ENCODE measurements at places on chromosomes 12 and 14.

GRCh38 chr14:65926935-65927700 lies 514.6 kb downstream of the FUT8 start:
- no peak for DNase-seq

- DNase-seq = no peak
These were observed 367.6 kb downstream of the RPS29 start for GRCh38 chr14:49218436-49219092.

- no peak for DNase-seq
These were observed 214.3 kb downstream of the DPF3 start for GRCh38 chr14:72679536-72680151.

- DNase-seq = no peak
These were observed 66.3 kb downstream of the CLIP1 start for GRCh38 chr12:122356192-122356635.

DNA sequence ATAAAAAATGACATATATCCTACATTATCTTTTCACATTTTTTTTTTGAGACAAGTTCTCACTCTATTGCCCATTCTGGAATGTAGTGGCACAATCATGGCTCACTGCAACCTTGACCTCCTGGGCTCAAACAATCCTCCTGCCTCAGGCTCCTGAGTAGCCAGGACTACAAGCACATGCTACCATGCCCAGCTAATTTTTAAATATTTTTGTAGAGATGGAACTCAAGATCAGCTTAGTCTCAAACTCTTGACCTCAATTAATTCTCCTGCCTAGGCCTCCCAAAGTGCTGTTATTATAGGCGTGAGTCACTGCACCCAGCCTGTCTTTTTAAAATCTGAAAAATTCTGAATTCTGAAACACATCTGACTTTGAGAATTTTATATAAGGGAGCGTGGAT lies 241.9 kb upstream of the DCN start:
- no peak for DNase-seq

DNA sequence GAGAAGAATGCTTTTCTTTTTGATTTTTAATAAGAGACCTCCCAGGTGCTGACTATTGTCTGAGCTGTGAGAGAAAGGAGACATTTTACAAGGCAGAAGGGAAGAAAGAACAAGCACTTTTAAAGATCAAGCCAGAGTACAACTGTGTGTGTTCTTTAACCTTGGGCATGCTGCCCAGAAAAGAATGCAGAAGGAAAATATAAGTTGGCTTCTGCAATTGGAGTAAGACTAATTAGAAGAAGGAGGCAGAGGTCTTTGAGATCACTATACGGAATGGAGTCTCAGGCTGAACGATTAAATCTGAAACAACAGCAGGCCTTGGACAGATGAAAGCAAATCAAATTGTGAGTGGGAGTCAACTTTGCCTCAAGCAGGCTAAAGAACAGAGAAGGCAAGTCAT lies 230.5 kb downstream of the ATP23 start:
- DNase-seq = no peak

- no peak for DNase-seq
These were observed 48.3 kb upstream of the ZFP36L1 start for GRCh38 chr14:68841016-68841809.

DNA sequence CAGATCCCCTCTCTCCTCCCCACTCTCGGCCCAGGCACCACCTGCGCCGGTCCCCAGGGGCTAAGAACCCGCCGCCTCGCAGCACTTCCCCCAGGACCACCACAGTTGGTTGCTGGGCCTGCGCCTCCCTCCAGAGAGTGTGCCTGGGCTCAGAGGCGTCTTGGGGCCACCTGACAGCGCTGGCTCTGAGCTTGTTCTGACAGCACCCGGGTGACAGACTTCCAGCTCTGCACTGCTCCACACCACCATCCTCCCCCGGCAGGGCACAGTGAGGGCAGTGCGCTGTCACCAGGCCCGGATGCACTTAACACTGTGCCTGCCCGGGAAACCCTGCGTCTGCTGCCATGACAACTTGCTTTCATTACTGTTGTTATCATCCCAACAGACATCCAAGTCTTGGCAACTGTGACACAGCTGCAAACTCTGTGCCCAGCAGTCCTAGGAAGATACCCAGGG lies 6.6 kb downstream of the BRF1 start:
- no peak for DNase-seq

DNA sequence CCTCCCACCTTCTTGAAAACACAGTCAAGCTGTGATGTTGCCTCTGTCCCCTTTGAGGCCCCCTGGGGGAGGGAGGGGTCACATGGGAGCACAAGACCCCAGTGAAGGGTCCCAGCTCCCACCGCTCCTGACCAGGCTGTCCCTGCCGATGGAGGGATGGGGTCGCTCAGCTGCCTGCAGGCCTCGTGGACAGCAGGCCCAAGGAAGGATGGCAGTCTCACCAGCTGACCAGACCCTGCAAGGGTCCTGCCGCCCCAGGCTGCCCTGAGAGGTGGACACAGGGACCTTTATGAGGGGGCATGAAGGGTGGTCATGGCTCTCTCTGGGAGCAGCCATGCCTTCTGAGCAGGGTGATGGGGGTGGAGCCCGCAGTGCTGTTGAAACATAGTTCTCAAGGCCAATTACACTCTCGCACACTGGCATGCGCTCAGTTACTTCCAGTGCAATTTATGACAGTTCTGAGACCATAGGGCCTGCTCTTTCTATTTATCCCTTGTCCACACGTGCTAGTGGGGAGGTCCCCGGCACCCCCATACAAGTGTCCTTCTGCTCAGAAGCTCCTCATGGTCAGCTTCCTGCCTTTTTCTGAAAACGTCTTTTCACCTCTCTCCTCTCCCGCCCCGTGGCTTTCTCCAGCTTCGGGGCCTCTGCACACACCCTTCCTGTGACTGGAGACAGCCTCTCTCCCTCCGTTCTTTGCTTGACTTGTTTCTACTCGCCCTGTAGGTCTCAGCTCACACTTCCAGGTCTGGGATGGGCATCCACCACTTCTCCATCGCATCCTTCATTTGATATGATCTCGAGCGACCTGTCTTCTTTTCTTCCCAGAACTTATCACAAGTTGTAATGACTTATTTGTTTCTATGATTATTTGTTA lies 313.1 kb downstream of the ADGRD1 start:
- no peak for DNase-seq
